ENCODE measurements at places on chromosomes 3 and 15.
A peak's percentile ranks its signal among the peaks of the same experiment; 100 is the strongest.

DNA sequence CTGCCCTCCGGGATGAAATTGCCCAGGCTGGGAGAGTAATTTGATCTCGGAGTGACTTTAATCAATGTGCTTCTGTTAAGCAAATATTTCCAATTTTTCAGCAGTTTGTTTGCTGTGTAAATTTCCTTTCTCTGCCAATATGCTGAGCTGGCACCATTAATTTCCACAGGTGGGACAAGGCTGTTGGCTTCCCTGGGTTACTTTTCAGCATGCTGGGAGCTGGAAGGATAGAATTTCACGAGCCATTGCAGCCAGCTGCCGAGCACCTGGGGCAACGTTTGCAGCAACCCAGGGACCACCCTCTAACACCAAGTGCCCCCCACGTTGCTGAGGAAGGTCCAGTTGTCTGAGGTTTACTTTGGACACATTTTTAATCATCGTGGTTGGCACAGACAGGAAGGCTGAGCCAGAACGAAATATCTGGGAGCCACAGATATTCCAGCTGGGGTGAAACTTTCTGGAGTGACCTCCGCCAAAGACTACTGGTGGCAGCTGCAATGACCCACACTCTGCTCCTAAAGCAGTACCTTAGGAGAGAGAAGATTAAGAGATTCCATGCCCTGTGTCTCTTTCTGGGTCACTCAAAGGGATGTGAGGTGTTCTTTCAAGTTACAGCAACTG lies 293.3 kb upstream of the RGMA start:
- DNase-seq: no peak

DNA sequence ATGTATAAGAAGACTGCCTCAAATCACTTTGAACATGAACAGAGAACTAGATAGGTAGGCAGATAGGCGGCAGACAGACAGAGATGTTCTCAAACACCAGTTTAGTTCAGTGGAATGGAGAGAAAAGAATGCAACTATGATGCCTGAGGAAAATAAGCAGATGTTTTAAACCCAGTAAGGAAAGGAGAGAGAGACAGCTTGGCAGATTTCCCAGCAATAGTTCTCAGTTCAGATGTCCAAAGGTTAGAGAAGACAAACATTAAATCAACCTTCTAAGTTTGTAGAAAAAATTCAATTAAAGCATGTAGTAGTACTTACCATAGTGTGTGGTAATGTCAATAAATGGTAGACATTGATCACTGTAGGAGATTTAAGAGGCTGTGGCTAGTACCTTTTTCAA lies 209.6 kb upstream of the PFN2 start:
- DNase-seq: no peak

DNA sequence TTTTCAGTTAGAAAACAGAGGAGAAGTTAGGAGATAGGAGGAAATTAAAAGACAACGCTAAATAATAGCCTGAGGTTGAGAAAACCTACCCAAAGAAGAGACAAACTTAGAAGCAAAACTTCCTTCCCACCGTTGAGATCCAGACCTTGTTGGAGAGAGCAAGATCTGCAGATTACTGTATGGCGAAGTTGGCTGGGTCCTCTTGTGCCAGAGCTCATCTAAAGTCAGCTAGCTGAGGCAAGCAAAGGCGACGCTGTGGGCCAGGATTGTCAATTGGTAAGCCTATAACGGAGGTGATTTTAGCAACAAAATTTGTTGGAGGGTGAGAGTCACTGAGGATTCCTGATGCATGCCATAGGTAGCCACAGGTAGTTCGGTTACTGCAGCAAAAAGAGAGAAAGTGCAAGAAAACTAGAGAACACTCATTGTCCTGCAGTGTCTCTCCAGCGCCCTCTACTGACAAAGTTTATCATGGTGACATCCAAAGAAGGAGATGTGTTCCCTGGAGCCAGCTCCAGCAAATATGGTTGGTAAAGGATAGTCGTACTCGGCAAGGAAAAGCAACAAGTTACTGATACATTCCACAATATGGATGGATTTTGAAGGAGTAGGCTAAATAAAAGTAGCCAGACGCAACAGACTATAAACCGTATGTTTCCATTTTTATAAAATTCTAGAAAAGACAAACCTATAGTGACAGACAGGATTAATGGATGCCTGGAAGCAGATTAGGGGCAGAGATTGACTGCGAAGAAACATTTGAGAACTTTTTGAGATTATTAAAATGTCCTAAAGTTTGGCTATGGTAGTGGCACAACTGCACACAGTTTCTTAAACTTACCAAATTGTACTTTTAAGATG lies 9.8 kb upstream of the OR5K4 start:
- peak; percentile 78 for DNase-seq

DNA sequence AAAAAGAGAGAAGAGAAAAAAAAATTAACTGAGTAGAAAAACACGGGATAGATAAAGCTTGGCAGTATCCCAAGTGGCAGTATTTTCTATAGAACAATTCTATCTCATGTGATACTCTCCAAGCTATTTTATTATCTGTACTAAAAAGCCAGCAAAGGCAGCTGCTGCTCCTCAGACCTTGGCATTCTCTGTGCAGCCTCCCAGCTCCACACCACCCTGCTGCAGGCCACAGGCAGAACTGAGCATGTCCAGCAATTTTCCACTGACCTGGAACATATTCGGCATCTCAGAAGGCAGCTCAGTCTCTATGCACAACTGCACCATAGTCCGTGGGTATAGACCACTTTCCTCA lies 1161.4 kb downstream of the IGSF11 start:
- DNase-seq: no peak

DNA sequence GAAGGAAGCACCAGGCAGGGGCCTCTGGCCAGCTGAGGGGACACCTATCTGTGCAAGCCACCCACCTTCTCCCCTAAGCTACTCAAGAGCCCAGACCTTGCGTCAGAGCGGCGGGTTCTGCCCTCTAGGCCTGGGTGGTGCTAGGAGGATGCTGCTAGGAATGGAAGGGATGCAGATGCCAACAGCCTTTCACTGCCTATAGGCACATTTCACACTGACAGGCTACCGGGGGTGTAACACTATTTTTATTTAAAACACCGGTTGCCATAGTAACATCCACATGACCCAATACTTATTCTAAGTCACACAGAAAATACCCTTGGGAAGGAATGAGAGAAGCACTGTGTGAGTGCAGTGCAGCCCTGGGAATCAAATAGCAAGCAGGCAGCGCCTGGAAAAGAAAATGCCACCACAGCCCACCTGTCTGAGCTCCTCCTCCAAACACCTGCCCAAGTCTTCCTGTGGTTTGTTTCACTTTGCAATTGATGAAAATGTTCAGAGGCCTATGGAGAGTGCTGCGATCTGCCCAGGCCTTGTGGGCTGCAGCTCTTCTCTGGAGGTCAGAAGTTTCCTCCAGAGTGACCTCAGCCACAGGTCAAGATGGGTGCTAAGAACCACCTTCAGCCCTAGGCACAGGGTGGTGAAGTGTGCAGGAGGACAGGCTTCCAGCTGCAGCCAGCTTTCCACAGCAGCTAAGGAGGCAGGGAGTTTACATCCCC lies 113.5 kb upstream of the TOPAZ1 start:
- no peak for DNase-seq

DNA sequence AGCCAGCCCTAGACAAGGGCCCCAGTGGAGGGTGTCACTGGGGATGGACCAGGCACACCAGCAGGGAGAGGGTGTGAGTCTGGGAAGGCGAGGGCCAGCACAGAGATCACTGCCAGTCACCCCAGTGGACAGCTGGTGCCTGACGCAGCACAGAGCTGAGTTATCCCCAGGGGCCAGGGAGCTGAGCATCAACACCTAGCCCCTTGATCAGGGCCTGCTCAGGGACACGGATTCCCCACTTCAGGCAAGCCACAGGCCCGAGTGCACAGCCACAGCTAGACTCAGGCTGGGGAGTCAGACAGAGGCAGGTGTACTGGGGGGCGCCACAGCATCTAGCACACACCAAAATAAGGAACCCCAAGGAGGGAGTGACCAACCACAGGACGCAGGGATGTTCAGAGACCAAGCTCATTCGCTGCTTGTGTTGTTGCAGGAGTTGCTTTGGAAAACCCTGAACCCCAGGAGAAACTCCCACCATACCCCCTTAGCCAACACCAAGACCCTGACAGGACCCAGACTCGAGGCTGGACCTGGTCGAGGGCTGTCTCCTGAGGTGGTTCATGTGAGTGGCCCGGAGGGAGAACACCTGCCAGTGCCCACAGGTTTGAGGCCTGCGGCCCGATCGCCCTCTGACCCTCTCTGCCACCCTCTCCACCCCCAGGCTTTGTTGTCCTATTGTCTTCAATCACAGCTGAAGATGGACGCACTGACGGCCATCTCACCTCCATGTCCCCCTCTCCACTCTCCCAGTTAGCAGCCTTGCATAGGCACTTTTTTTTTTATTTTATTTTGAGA lies 146.8 kb downstream of the TPRA1 start:
- DNase-seq: peak; percentile 46

- peak; percentile 75 for DNase-seq
Observed at GRCh38 chr3:13040361-13041074, 32.7 kb downstream of the IQSEC1 start.

Data from islet precursor cell (in vitro differentiated cells).